Stimulated activated CD8-positive, alpha-beta memory T cell treated with anti-CD3 and anti-CD28 coated beads, Interleukin-12 subunit alpha, Interleukin-12 subunit beta, amount 100 ng/mL, for 1 hour (primary cell): ENCODE measurements at places on chromosomes 2 and 18.
A peak's percentile ranks its signal among the peaks of the same experiment; 100 is the strongest.

DNA sequence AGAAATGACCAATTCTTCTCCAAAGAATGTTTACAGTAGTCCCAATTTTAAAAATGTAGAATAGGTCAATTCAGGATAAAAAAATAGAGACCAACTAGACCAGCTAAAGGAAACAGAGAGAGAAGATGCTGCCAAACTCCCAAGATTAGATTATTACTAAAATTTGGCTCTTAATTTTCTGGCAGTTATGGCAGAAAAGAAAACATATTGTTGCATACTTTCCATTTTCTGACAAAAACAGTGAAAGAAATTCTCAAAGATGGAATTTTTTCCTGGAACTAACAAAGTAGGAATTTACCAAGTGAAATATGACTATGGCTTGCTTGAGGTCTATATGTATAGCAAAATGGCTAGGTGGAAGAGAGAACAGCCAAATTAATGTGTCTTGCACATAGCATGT is 138.3 kb upstream of the STK17B start:
- no peak for DNase-seq

GRCh38 chr2:171206422-171207115 is 45.9 kb upstream of the TLK1 start:
- no peak for DNase-seq

DNA sequence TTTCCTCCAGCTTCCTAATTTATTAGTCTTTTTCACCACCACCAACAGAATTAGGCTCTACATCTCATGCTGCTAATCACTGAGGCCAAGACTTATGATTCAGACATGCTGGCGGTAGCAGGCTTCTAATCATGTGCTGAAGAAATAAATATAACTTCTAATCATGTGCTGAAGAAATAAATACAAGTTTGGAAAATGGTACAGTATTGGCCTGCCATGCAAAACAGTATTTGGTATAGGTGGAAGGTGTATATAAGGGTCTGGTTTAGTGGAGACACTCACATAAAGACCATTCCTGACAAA is 240.7 kb downstream of the TGIF1 start:
- DNase-seq = no peak

- no peak for DNase-seq
These were observed 237.3 kb downstream of the OSR1 start for GRCh38 chr2:19120941-19121750.

DNA sequence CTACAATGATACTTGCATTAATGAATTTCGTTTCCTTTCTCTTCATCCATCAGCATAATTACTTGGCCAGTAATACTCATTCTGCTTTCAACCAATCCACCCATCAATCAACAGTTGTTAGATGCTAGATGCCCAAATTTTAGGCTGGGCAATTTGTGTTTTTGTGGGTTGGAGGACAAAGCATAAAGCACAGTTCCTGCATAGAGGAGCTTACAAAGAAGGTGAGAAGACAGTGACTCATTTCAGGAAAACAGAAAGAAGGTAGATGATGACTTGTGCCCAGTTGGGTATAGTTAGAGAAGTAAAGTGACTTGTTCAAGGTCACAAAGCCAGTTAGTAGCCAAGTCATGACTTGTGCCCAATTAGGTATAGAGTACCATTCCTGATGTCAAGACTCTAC is 1186.8 kb upstream of the CELF4 start:
- DNase-seq = no peak

- DNase-seq = no peak
These were observed 22.3 kb upstream of the SERPINB5 start for GRCh38 chr18:63454497-63454896.

DNA sequence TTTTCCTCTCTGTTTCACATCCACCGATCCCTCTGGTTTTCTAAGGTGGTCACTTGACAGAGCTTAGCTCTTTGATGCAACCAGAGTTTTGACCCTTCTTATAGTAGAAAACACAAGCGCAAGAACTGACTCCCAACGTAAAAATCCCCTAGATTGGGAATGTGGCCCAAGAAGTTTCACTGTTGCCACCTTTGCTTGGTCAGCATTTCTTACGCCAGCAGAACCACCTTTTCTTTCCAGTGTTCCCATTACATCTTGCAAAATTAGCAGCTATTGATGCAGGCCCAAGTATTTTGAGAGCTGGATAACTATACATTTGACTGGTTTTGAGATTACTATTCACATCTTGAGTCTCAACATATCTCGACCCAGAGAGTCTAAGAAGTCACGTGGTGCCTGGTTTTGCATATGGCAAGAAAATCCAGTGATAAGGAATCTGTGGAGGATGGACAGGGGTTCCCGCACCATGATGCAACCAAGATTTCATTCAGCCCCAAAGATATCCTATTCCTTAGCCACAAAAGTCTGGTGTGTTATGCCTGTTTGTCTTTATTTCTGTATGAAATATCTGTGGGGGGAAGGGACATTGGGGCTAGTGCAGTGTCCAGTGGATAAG is 37.9 kb downstream of the FBLN7 start:
- DNase-seq = no peak

GRCh38 chr2:134181219-134181618 is 72.7 kb upstream of the MGAT5 start:
- DNase-seq = peak; percentile 20

DNA sequence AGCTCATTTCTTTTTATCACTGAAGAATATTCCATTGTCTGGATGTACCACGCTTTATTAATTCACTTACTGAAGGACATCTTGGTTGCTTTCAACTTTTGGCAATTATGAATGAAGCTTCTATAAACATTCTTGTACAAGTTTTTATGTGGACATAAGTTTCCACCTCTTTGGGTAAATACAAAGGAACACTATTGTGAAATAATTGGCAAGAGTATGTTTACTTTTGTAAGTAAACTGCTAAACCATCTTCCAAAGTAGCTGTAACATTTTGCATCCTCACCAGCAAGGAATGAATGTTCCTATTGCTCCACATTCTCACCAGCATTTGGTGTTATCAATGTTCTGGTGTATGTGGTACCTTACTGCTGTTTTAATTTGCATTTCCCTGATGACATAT is 15.8 kb upstream of the VWC2L start:
- DNase-seq = no peak

GRCh38 chr2:193907561-193907960 is 1712.8 kb upstream of the TMEFF2 start:
- DNase-seq = no peak

DNA sequence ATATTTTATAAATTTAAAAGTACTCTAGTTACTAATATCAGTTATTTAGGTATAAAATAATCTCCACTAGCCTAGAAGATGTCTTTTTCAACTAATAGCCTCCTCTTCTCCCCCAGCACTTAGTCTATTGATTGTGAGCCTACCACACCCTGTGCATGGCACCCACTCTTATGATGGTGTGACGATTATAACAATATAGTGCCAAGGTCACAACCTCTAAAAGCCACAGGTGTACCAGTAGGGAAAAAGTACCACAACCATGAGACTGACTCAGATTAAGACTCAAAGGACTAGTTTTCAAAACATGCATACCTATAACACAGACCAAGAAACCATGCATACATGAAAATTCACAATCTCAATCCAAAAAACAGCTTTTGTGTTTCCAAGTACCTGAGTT is 27.6 kb downstream of the THADA start:
- DNase-seq = no peak

DNA sequence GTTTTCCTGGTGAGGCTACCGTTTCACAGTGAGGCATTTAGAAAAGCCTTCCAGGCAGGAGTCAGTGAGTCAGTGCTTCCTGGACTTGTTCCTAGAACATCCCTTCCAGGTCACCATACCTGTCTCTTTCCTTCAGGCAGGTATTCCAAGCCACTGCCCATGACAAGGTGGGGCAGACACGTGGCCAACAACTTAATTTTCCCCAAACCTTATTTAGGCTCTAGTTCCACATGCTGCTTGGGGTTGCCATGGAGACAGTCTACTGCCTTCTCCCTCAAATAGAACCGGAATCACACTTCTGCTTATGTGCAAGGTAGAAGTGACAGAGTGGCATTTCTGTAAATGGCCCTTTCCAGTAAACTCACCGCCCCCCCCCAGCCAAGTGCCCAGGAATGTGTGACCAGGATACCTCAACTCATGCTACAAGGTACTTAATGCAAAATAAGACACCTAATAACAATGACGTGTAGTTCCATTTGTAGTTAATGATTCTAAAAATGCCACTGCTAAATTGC is 258.3 kb downstream of the PRKCE start:
- no peak for DNase-seq
